Tracheal epithelial cell (primary cell): ENCODE measurements at places on chromosomes 2 and 18. TPM values are rescaled to one million over a fixed set of nuclear protein-coding genes. Genes with fewer than 3 reads are reported as not detected.

ZNF519 gene
- total RNA-seq = 0.72 and 3.0 TPM in 2 replicates

MAP3K19 gene
- total RNA-seq = under 0.01 TPM in 1 of 2 replicates, not detected in the other

MARCHF4 gene
- 0.48 TPM in 1 of 2 replicates, not detected in the other for total RNA-seq

CCDC178 gene
- 1.1 TPM in 1 of 2 replicates, not detected in the other for total RNA-seq

PID1 gene
- total RNA-seq = 4.3 and 5.8 TPM in 2 replicates

ZNF521 gene
- total RNA-seq = 0.72 TPM in 1 of 2 replicates, not detected in the other

ABCB11 gene
- total RNA-seq = under 0.01 TPM in 1 of 2 replicates, not detected in the other

MROH2A gene
- total RNA-seq = not detected in 2 replicates

GPBAR1 gene
- 0.43 TPM in 1 of 2 replicates, not detected in the other for total RNA-seq

REG1B gene
- not detected in 2 replicates for total RNA-seq

ZAP70 gene
- total RNA-seq = not detected in 2 replicates

PRSS56 gene
- total RNA-seq = not detected in 2 replicates
